HFFc6 (cell line): ENCODE measurements at places on chromosomes 13 and 19. TPM values are rescaled to one million over a fixed set of nuclear protein-coding genes. Genes with fewer than 3 reads are reported as not detected.
A peak's percentile ranks its signal among the peaks of the same experiment; 100 is the strongest.

The LAIR1 gene
- not detected in 3 replicates for total RNA-seq

DNA sequence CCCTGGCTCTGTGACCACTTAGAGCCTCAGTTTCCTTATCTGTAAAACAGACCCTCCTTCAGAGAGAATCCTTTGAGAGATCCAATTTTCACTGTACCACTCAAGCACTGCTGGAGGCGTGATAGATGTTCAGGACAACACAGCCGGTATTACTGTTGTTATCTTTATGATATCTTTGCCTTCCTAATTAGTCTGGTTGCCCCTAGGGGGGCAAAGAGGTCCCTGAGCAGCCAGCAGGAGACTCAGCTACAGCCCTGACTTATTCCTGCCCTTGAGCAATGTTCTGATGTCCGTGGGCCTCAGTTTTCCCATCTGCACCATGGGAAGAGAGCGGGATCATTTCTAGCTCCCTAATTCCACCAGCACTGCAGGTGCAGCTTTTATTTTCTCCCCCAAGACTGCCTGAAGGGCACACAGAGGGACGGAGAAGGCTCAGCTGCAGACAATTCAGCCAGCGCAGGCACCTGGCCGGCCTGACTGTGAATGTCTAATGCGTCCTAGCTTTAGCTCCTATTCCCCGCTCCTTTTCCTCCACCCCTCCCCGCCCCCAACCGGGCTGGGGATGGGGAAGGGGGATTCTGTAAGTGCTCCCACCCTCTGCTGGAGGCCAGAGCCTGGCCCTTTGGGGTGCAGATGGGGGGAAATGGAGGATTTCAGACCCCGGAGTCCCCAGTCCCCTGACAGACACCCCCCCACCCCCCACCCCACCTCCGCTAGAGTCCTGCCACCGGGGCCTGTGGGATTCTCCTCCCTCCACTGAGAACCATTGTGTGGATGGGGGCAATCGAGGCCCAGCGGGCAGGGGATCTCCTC lies 16.2 kb downstream of the TLE5 start:
- no peak for DNase-seq

The ZNF792 gene
- 2.7 to 2.9 TPM (median 2.9 TPM) in 3 replicates for total RNA-seq

The DMKN gene
- 0.34 TPM in 1 of 3 replicates, not detected in the others for total RNA-seq

GRCh38 chr19:13366529-13367143 lies 139.6 kb downstream of the CACNA1A start:
- DNase-seq: peak; percentile 19

The DOHH gene
- 17.4 to 19.4 TPM (median 18.5 TPM) in 3 replicates for total RNA-seq

The ZNF835 gene
- not detected in 3 replicates for total RNA-seq

DNA sequence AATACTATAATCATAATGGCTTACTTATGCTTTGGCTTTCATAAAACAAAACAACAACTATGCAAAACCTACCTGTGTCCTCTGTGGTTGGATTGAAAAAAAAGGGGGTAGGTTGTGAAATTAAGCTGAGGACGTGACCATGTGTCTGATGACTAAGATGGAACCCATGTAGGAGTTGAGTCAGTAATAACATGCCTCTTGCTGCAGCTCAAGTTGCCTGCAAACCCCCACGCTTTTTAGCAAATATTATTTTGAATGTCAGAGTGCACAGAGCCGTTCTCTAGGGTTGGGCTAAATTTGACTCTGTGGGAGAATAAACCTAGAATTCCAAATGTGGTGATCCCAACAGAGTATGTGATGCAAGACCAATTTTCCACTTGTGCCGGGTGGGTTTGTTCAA lies 209.3 kb downstream of the KCNRG start:
- DNase-seq: no peak

The NOP53 gene
- 97.3 and 106 TPM in 2 replicates for total RNA-seq

- peak; percentile 96 for DNase-seq
Observed at GRCh38 chr19:32876919-32877285, 7.3 kb upstream of the SLC7A9 start.

GRCh38 chr19:277581-278165 lies 13.5 kb downstream of the PLPP2 start:
- DNase-seq: no peak

GRCh38 chr13:99736541-99736940 lies 235.0 kb downstream of the ZIC5 start:
- no peak for DNase-seq

- DNase-seq: no peak
Observed at GRCh38 chr19:40241809-40242384, 15.4 kb upstream of the CCNP start.

GRCh38 chr19:2992958-2993357 lies 15.6 kb downstream of the TLE6 start:
- no peak for DNase-seq

- no peak for DNase-seq
Observed at GRCh38 chr19:3478409-3479176, 1.7 kb downstream of the SMIM24 start.

- DNase-seq: peak; percentile 45
Observed at GRCh38 chr13:40402931-40403431, 263.5 kb downstream of the FOXO1 start.

The ACP7 gene
- total RNA-seq: not detected in 2 replicates

The IGFL2 gene
- not detected in 3 replicates for total RNA-seq

DNA sequence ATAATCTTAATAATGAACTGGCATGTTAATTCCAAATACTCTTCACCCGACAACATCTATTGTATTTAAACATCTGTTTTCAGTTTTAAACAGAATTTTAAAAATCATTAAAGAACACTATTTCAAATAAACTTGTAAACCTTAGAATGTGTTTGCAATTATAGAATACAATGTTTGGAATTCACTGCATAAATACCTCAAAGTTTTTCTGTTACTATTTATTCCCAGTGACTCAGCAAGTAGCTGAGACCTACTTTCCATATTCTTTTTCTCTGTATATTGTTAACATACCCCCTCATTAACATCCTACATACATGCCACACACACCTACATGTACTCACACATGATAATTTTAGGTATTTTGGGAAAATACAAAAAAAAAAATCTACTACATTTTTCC lies 1134.3 kb downstream of the SLITRK1 start:
- peak; percentile 47 for DNase-seq

The IL17D gene
- total RNA-seq: 0.28 to 0.90 TPM (median 0.72 TPM) in 3 replicates

The NOVA2 gene
- total RNA-seq: 0.35 TPM in 1 of 3 replicates, not detected in the others

The ANGPTL8 gene
- total RNA-seq: not detected in 3 replicates

- DNase-seq: peak; percentile 34
Observed at GRCh38 chr19:6378041-6378440, 2.3 kb upstream of the PSPN start.

DNA sequence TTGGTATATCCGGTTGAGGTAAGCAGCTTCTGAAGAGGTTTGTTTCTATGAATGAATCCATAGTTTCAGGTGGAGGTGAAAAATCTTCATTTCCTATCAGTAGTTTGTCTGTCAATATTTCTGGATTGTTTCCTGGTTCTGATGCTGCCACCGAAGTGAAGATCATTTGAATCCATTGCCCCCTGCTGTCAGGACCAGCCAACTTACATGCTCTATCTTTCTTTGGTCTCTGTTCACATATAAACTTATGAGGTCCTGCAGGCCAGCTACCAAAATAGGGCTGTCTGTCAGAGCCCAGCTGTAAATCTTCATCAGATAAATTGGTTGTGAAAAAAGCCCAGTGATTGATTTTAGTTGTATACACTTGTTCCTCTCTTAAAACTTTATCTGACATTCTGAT lies 15.2 kb upstream of the N4BP2L1 start:
- DNase-seq: no peak

DNA sequence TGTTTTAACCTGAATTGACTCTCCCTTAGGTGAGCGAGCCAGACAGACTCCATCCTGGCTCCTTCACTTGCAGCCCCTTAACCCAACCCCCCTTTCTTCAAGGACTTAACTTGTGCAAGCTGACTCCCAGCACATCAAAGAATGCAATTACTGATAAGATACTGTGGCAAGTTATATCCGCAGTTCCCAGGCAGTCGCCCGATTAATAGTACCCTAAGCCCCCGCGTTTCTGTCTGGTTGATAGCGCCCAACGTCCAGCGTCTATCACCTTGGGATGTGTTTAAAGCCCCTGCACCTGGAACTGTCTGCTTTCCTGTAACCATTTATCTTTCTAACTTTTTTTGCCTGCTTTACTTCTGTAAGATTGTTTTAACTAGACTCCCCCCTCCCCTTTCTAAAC lies 6.2 kb downstream of the HSD17B14 start:
- DNase-seq: no peak

- no peak for DNase-seq
Observed at GRCh38 chr13:59991395-59991794, 172.3 kb downstream of the DIAPH3 start.

GRCh38 chr19:6278740-6279619 lies 795 bp downstream of the MLLT1 start:
- DNase-seq: no peak

The RASAL3 gene
- 0.05 TPM in 1 of 3 replicates, not detected in the others for total RNA-seq

GRCh38 chr13:87999240-87999700 lies 328.1 kb downstream of the SLITRK5 start:
- DNase-seq: peak; percentile 13

DNA sequence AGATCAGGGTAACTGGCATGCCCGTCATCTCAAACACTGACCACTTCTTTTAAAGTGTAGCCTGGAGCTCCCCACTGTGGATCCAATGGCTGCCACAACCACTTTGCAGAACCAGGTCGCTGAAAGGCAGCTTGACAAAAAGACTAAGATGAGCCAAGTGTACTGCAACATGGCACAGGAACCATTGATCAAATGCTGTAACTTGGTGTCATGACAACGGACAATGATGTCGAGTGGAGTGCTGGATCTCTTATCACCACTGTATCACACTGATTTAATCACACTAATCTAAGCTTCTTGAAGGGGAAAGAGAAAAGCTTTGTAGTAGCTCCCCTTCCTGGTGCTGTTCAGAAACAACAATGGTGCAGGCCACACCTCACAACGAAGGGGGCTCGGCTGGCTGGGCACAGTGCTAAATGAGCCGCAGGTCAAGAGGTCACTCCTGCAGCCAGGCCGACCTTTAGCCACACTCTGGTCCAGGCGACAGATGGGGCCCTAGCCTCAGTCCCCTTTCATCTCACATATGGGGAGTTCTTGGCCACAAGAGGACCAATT lies 2.2 kb upstream of the TNFRSF19 start:
- DNase-seq: no peak
